H9 (cell line): ENCODE measurements at places on chromosomes 7 and 10.

DNA sequence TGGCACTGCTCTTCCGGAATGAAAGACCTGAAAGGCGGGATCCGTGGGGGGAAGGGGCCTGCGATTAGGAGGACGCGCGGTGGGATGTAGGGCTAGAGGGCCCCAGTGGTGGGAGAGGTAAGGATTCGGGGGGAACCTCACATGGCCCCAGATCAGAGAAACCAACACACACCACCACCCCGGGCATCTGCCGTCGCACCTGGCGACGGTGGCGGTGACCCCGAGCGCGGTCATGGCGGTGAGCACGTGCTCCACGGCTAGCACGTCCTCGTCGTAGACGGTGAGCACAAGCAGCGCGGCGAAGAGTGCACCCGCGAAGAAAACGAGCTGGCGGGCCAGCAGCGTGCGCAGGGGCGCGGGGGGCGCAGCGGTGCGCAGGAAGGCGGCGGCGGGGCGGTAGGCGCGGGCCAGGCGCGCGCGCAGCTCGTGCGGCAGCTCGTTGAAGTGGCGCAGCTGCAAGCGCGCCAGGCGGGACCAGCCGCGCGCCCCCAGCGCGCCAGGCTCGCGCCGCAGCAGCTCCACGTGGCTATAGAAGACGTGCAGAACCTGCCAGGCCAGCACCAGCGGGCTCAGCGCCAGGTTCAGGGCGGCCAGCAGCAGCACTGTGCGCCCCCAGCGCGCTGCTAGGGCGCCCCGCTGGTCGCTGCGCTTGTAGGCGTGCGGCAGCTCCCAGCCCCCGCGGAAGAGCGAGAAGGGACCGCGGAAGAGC, 5.7 kb downstream of the ATG9B start:
- no peak overlapping the region for H3K27ac ChIP-seq
- peaks cover 6% of the 10 kb centered on the region for H3K36me3 ChIP-seq
- DNase-seq: peak; percentile 62
- H3K4me3 ChIP-seq: peak overlapping the region; percentile 55
- peaks cover 6% of the 10 kb centered on the region; the same call in 1 of the 2 replicates for H3K4me1 ChIP-seq

DNA sequence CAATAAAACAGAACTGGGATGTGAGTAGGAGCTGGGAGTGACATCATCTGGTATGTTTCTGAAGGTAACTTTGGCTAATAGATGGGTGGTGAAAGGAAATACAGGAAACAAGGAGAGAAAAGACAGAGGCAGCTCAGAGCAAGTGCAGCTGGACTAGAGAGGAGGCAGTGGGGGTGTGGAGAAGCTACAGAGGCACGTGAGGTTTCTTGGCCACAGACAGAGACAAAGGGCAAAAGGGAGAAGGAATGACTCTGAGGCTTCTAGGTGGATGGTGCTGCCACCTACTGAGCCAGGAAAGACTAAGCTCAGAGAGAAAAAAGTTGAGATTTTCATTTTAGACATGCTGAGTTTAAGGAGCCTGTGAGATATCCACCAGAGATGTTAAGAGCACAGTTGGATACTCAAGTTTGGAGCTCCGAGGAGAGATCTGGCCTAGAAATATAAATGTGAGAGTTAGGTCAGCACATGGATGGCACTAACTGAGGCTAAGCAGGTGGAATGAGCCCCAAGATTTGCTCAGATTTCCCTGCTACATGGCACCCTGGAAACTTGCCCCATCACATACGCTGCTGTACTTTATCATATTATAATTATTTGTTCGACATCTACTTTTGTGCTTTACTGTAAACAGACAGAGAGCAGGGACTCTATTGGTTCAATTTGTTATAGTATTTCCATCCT, 293.0 kb upstream of the IMMP2L start:
- H3K36me3 ChIP-seq: peaks cover 20% of the 10 kb centered on the region
- H3K27ac ChIP-seq: no peak overlapping the region
- H3K27me3 ChIP-seq: no peaks in the 10 kb centered on the region
- peaks cover 6% of the 10 kb centered on the region; the same call in 1 of the 2 replicates for H3K4me1 ChIP-seq

- peaks cover 3% of the 10 kb centered on the region for H3K36me3 ChIP-seq
- no peak overlapping the region for H3K4me3 ChIP-seq
- no peaks in the 10 kb centered on the region for H3K27me3 ChIP-seq
- no peak overlapping the region for H3K27ac ChIP-seq
These were observed 47.6 kb downstream of the ABRAXAS2 start for GRCh38 chr10:124849111-124849773.

- H3K27me3 ChIP-seq: no peaks in the 10 kb centered on the region
- H3K27ac ChIP-seq: no peak overlapping the region
- H3K4me1 ChIP-seq: no peaks in the 10 kb centered on the region
- H3K4me3 ChIP-seq: no peak overlapping the region
These were observed 30.5 kb upstream of the BTRC start for GRCh38 chr10:101323495-101323894.

DNA sequence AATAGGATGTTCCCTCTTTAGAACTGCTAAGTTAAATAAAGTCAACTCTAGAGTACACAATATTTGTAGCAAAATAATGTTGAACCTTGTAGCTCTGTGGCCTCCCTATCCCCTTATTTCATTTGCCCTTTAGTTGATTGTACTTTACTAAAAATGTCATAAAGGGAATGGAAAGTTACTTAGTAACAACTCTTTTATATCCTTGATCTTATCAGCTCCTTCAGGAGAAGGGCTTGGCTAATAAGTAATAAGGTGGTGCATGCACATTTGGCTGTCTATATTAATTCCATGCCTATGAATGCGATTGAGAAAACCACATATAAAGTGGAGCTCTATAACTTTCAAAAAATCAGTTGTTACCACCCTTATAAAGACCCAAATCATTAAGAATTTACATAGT, 41.5 kb upstream of the GATA3 start:
- H3K27ac ChIP-seq: no peak overlapping the region
- H3K27me3 ChIP-seq: no peaks in the 10 kb centered on the region
- H3K4me3 ChIP-seq: no peak overlapping the region
- peaks cover 4% of the 10 kb centered on the region; the same call in 1 of the 2 replicates for H3K4me1 ChIP-seq
- no peaks in the 10 kb centered on the region; the same call in 2 of the 3 replicates for H3K36me3 ChIP-seq
- DNase-seq: no peak

DNA sequence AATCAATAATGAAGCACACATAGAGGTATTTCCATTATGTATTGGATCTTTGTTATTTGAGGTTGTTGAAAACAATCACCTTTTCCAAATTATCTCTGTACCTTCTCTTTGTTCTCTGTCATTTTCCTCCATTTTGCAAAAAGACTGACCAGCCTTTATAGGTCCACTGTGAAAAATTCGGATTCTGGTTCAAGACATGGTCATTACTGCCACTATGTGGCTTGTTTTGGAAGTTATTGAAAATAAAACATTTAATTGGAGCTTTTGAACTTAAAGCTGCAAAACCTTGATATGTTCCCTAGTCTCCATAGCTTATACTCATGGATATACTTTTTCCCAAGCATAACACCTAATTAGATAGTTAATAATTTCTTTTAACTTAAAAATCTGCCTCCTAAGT, 1094.4 kb downstream of the NRG3 start:
- DNase-seq: no peak
- H3K27me3 ChIP-seq: no peaks in the 10 kb centered on the region
- H3K4me1 ChIP-seq: peaks cover 3% of the 10 kb centered on the region; the same call in 1 of the 2 replicates
- no peak overlapping the region for H3K27ac ChIP-seq
- no peaks in the 10 kb centered on the region for H3K36me3 ChIP-seq

DNA sequence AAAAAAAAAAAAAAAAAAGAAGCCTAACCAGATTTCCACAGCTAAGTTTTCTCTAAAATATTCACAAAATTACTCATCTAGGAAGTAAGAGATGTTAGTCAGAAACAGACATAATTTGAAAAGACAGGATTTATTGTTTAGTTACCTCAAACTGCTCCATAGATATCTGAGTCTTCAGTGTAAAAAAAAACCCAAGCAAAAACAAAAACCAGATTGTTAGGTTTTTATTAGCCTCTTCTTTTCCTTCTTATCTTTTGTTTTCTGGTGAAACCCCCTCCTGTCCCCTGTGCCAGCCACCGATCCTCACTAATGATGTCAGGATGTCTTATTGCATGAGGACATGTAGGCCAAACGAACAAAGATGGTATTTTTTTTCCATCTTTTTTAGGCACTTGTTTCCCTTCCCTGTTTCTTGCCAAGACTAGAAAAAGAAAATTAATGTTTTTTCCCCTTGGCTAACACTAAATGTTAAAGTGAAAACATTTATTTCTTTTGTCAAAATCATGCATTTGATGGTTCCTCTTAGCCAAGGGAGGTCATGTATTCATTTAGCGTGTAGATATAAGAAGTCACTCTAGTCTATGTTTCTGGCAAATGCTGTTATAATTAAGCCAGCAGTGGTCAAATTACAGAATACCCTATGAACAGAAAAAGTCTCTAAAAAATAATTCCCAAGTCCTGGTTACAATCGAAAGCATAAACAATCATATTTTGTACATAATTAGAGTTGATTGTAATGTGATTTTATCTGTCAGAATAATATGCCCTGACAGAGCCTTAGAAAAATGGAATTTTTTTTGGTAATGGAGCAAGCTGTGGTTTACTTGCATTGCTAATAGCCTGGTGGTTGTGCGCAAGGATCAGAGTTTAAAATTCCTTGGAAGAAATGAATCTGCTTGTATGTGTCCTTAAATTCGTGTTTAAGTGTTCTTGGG, 702.4 kb upstream of the FZD8 start:
- no peaks in the 10 kb centered on the region for H3K36me3 ChIP-seq
- no peaks in the 10 kb centered on the region for H3K27me3 ChIP-seq
- no peak for DNase-seq

DNA sequence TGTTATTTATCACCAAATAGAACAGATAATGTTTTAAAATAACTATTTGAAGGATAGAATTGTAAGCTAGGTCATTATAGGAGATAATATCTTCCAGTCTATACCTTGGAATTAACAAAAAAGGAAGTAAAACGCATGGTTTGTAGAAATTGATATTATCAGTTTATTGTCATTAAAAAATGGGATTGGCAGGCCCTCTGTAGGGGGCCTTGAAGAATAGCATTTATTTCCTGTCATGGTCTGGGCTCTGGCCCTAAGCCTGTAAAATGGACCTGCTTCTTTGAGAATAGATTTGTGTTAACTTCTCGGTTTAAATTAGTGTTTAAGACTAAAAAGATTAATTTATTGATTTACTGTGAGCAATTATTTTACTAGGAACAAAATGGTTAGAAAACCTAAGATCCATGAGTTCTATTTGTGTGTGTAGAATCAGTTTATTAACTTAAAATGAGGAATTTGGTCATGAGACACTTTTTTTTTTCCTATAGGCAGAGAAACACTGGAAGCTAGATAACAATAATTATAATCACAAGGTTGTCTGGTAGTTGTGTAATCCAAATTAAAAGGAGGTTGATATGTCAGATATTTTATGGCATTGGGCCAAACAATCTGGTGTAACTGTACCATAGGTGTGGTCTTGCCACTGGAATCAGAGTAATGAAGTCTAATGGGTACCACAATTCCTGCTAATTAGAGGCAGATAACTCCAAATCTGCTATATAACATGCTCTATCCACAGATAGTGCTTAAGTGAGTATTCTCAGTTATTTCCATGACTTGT, 197.4 kb upstream of the FOXP2 start:
- no peaks in the 10 kb centered on the region for H3K27me3 ChIP-seq
- no peak overlapping the region for H3K27ac ChIP-seq
- H3K36me3 ChIP-seq: no peaks in the 10 kb centered on the region

DNA sequence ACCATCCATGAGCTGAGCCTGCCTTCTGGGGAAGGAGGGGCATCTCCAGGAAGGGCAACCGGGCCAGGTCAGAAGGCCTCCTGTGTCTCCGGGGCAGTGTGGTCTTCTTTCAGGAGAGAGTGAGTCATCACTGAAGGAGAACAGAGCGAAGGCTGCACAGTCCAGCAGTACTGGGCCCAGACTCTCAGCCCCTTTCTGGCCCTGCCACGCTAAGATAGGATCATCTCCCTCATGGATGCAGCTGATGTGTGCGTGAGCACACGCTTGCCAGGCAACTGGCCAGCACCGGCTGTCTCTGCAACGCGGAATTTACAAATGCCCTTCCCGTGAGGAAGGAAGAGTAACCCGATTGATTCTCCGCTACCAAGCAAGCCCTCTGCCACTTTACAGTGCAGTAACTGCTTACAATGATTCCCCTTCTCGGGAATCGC, 328.2 kb downstream of the TNS3 start:
- H3K27ac ChIP-seq: no peak overlapping the region
- peak; percentile 51 for DNase-seq
- H3K27me3 ChIP-seq: no peaks in the 10 kb centered on the region; the same call in 1 of the 2 replicates
- peak overlapping the region; percentile 72 for H3K4me3 ChIP-seq

DNA sequence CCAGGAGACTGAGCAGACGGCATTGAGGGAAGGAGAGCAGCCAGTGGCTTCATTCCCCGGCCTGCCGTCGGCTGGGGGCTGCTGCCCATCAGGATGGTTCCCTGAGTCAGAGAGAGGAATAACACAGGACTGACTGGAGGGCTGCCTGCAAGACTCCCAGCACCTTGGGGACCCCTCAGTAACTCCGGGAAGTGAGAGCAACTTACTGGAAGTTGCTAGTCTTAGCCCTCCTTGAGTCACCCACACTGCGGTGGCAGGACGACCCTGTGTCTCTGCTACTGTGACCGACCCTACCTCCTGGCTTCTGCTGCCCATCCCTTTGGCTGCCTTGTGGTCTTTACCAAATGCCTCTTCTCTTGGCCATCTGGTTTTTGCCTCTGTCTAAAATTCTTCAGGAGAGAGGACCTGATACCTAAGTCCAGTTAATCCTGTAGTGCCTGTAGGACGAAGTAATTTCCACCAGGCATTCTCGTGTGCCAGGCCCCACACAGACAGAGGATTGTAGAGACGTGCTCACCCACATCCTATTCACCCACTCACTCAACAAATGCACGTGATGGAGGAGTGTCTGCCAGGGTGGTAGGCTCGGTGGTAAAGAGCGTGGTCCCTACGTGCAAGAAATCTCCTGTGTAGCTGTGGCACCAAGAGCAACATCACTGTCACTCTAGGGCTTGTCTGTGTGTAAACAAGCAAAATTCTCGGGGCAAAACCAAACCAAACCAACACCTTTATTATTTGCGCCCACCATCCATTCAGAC, 156.5 kb downstream of the PRKCQ start:
- no peak for DNase-seq
- H3K27me3 ChIP-seq: no peaks in the 10 kb centered on the region
- no peak overlapping the region for H3K4me3 ChIP-seq
- peaks cover 13% of the 10 kb centered on the region for H3K36me3 ChIP-seq

GRCh38 chr10:78934532-78934898, 134.3 kb upstream of the ZMIZ1 start:
- DNase-seq: no peak
- H3K36me3 ChIP-seq: no peaks in the 10 kb centered on the region
- H3K4me1 ChIP-seq: no peaks in the 10 kb centered on the region
- H3K27me3 ChIP-seq: no peaks in the 10 kb centered on the region
- H3K27ac ChIP-seq: no peak overlapping the region

DNA sequence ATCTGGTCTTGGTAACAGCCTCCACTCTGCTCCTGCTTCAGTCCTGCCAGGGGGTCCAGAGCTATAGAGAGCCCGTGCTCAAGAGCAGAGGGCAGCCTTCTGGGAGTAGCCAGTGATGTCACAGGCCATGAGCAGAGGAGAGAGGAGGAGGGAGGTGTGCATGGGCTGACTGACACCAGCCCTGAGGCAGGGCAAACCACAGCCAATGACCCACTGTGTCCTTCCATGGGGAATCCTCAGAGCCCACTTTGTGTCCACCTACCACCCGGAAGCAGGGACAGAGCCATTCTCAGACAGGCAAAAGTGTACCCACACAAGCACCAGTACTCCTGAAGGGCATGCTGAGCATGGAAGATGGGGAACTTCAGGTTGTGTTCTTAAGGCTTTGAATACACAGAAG, at the start of gene PAX4:
Gene PAX4 (minus strand): TSS at position 101 of the 400 bp plus-strand sequence. CDS start 2,214 bp downstream, outside the sequence.
- no peak for DNase-seq
- H3K36me3 ChIP-seq: no peaks in the 10 kb centered on the region
- peaks cover 20% of the 10 kb centered on the region for H3K27me3 ChIP-seq
- H3K27ac ChIP-seq: no peak within 1 kb of the TSS
